ENCODE measurements at places on chromosomes 13 and 19.

- DNase-seq = no peak
These were observed 974 bp upstream of the CYP4F22 start for GRCh38 chr19:15507068-15508034.

- DNase-seq = no peak
These were observed 42.0 kb upstream of the RXFP2 start for GRCh38 chr13:31697290-31697689.

DNA sequence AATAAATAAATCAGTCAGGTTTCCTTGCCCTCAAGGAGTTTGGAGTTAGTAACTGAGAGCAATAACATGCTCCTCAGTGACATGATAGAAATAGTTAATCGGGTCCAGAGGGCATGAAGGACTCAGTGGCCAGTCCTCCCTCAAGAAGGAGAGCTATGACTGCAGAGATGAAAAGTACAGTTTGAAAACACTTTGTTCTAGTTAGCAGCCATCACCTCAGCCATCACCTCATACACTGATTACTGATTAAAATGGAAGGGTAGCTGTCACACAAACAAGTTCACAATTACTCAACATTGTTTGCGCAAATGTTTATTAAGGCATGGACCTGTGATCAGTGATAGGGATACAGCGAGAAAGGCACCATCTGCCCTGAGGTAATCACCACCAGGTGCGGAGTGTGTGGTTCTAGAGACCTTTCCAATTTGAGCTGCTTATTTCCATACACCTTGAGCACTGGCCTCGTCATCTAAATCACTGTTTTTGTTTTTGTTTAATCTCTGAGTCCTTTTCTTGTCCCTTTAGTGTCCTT is 85.3 kb upstream of the RAP2A start:
- DNase-seq = no peak

- no peak for DNase-seq
These were observed 9.7 kb downstream of the F2RL3 start for GRCh38 chr19:16898361-16899015.

DNA sequence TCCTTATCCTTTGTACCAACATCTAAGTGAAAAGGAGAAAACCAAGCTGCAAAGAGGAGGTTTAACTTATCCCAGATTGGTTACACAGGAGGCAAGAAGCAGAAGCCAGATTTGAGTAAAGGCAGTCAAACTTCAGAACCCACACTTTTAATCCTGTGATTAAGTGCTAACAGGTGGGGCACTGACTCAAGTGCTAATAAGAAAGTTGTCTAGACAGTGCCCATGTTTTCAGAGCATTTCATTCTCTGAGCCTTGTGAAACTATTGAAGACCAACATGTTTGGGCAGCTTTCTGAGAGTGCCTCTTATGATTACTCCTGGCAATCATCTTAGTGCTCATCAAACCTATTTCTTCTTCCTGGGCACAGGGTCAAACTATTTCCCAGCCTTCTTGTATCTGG is 380.8 kb downstream of the KCNRG start:
- no peak for DNase-seq

DNA sequence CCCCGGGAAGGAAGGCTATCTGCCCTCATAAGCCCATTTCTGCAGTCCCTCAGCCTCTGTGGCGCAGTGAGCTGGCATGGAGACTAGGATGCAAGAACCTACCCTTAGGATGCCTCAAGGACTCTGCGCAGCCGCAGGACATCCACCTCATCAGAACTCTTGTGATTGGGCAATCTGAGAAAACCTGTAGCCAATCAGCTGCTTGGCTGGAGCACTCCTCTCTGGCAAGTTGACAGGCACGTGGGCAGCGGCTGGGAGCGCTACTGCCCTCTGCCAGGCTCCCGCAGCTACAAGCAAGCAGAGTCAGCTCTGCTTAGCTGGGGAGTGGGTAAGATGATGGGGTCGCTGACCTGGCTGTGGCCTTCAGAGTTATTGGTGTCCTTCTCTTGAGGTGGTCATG is 1.5 kb upstream of the ECSIT start:
- DNase-seq = no peak

- no peak for DNase-seq
These were observed 477 bp upstream of the PLEKHF1 start for GRCh38 chr19:29664753-29665214.

GRCh38 chr13:27526516-27526915 is 76.2 kb upstream of the MTIF3 start:
- no peak for DNase-seq

- no peak for DNase-seq
These were observed 20.7 kb upstream of the TINCR start for GRCh38 chr19:5588441-5588840.

All from vagina (tissue), 2 donors.